ENCODE measurements at places on chromosomes 3 and 15.

GRCh38 chr15:35260941-35261340 lies 175.8 kb upstream of the NANOGP8 start:
- DNase-seq: no peak

DNA sequence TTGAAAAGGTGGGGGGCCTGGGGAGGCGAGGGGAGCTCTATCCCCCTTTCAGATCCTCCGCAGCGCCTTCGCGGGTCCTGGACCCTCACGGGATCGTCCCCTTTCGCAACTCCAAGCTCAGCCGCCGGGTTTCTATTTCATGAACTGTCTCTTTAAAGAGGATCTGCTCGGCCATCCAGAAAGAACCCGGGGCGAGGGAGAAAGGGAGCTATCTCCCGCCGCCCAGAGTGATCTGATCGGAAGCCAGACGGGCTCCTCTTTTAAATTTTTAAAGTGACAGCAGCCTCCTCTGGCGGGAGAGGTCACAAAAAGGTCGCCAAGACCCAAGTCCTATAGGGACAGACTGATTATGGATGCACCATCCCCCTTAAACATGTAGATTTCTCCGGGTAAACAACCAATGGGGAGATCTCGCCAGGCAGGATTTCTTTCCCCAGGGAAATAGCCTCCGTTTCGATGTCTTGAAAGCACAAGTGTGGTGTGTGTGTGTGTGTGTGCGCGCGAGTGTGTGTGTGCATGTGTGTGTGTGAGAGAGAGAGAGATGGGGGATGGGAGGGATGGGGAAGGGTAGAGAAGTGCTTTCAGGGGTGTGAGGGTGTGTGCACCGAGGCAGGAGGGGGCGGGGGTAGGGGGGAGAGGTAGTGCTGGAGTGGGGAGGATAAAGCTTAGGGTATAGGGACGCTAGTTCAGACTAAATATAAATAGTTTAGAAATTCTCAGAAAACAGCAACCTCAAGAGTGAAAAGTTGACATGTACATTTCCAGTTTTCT lies 516.1 kb downstream of the MECOM start:
- no peak for DNase-seq

DNA sequence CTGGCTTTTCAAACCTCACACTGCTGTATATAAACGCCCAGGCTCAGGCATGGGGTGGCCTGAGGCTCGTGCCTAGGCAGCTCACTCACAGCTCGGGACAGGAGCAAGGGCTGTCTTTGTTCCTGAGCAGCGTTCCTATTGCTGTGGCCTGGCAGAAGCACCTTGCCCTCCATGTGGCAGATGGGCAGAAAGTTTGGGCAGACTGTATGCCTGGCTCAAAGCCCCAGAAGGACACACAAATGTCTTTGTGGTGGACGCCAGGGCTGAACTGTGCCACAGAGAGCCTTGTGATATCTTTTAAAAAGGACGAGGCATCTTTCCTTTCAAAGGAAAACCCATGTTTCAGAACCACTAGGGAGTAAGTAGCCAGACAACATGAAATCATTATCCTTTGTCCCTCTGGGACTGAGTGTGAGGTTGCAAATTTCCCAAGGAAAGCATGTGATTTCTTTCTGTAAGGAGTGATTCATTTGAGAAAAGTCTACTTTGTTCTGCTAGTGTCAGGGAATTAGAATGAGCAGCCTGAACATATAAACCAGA lies 29.3 kb upstream of the UBE2E1 start:
- no peak for DNase-seq

- DNase-seq: no peak
These were observed 38.4 kb downstream of the CCNL1 start for GRCh38 chr3:157121522-157121921.

- no peak for DNase-seq
These were observed 11.6 kb downstream of the OXTR start for GRCh38 chr3:8757551-8758518.

GRCh38 chr15:87672309-87673288 lies 583.9 kb downstream of the NTRK3 start:
- no peak for DNase-seq

DNA sequence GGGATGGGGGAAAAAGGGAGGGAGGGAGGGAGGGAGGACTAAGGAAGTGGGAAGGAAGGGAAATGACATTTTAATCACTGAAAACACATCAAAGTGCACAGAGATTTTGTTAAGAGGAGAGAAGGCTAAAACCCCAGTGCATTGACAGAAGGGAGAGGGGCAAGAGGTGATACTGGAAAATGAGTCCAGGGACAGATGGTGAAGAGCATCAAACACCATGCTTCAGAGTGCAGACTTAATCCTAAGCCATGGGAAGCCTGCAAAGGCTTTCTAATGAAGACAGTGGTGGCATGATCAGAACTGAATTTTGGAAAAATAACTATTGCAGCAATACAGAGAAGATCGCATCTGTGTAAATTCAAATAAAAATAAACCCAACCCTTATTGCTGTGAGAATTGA lies 41.8 kb downstream of the HGD start:
- no peak for DNase-seq

DNA sequence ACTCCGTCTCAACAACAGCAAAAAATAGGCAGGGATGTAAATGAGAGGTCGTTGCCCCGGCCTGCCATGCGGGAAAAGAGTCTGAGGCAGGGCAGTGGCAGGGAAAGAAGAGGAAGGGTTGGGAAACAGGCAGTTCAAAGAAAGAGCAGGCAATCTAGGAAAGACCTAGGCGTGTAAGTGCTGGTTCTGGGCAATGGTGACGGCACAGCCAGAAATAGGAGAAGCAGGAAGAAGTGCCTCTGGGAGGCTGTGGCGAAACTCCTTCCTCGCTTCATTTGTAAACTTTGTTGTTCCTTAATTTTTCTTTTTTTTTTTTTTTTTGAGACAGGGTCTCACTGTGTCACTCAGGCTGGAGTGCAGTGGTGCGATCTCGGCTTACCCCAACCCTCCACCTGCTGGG lies 4.3 kb downstream of the SLC51A start:
- DNase-seq: no peak

GRCh38 chr3:120795017-120795648 lies 52.6 kb downstream of the GTF2E1 start:
- peak; percentile 79 for DNase-seq

- DNase-seq: no peak
These were observed 107.8 kb downstream of the ADAM10 start for GRCh38 chr15:58641660-58642059.

- DNase-seq: no peak
These were observed 374.2 kb downstream of the MECOM start for GRCh38 chr3:169289273-169289672.

All from activated CD4-positive, CD25-positive, alpha-beta regulatory T cell treated with anti-CD3 and anti-CD28 coated beads, Interleukin-2, amount 50 U/mL, for 72 hours (primary cell).